GM13977 (cell line): ENCODE measurements at places on chromosomes 2 and 18.

GRCh38 chr2:109457794-109458193 lies 156.0 kb downstream of the SEPTIN10 start:
- DNase-seq, result no peak

DNA sequence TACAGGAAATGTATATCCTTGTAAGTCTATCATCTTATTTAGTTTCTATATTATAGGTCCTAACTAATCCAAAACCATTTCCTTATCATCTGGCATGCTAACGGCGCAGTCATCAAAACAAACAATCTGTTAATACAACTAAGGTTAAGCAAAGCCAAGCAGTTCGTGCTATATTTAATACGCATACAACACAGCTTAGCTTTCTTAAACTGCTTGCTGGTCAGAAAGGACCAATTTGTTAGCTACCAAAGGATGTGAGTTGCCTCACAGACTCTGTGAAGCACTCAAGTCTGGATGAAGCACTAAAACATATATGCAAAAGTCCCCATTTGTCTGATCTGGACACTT lies 67.0 kb downstream of the ZEB2 start:
- DNase-seq, result no peak

DNA sequence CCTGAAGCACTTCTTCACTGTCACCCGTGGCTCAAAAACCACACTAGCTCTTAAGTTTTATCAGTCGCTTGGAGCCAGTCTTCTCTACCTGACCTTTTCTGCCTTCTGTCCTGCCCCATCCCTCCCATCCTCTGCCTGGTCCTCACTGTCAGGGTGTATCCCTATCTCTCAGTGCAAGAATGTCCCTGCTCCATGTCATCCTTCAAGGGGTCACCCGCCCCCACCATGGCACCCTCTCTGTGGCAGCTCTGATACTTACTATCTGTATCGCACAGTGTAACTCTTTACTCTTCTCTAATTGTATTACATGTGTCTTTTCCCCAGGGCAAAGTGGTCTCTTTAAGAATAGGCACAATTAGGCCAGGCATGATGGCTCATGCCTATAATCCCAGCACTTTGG lies 4.4 kb downstream of the VAMP5 start:
- DNase-seq, result no peak

DNA sequence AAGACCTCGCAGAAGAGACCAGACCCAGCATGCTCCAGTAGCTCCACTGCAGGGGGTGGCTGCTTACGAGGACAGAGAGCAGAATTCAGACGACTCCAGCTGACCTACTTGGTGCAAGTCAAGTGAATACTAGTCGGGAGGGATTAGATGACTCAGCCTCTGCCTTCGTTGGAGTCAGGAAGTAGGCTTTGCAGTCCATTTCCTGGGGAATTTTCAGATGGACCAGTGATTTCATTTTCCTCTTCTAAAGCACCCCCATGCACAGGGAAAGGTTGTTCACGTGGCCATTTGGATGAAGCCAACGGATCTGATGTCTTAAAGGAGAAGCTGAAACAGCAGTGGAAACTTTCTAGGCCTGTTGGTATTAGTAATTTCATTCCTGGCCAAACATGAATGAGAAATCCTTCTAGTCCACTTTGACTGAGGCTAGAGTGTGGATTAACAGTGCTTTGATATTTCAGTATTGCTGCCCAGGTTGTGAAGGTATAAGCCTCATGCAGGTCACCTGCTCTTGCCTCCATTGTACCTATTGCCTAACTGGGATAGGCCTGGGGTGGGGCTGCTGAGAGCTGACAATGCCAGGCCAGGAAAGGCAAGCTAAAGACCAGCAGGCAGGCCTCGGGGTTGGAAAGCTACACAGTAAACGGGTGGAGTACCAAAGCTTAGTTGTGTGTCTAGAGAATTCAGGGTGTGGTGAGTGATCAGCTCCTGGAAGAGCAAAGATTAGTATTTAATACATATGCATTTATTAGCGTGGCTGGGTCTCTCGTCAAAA lies 117.6 kb upstream of the FOSL2 start:
- no peak for DNase-seq

DNA sequence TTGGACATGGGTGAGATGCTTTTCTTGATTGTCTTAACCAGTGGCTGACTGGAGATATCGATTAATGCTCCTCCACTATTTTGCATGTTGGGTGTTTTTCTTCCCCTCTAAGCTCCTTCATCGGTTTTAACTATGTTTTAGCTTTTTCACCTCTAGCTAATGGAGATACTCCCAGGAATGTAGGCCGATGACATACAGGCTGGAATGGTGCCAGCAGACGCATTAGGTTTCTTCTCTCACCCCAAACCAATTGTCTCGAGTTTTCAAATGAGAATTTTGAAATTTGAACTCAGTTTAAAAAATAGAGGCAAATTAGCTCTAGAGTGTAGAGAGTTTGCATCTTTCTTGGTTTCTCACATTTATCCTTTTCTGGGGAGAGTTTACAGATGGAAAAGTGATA lies 247.6 kb downstream of the RPRM start:
- DNase-seq, result no peak

DNA sequence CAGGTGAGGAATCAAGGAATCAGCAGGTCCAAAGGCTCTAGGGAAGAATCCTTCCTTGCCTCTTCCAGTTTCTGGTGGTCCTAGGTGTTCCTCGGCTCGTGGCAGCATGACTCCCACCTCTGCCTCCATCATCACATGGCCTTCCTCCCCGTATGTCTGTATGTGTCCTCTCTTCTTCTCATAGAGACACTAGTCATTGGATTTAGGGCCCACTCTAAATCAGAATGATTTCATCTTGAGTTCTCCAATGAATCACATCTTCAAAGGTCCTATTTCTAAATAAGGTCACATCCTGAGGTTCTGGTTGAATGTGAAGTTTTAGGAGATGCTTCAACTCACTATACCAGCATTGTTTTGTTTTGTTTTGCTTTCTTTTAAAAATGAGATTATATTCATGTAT lies 11.1 kb upstream of the AGFG1 start:
- no peak for DNase-seq

GRCh38 chr2:131509615-131510014 lies 17.4 kb upstream of the MZT2A start:
- DNase-seq, result no peak

DNA sequence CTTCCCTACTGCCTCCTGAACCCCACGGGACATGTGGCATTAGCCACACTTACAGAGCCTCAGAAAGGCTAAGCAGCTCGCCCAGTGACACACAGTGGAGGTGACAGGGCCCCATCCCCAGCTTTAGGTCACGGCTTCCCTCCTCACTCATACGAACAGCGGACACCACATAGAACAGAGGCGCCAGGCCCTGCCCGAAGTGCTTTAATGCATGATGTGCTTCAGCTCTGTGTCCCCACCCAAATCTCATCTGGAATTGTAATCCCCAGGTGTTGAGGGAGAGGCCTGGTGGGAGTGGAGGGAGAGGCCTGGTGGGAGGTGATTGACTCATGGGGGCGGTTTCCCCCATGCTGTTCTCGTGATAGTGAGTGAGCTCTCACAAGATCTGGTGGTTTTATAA lies 135.3 kb downstream of the PTGR3 start:
- no peak for DNase-seq

DNA sequence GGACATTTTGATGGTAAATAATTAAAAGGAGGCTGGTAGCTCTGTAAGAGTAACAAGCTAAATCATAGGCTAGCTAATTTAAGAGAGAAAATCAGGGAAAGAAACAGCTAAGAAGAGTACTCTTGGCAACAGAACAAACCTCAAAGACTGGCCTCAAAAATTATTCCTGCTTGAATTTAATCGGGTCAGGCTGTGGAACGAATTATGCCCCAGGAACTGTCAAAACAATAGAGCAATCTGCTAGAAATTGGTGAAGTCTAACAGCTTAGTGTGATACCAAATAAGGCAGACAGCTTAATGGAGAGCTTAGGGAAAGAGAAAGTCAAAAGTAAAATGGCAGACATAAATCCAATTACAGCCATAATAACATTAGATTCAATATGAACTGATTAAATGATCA lies 215.7 kb downstream of the MREG start:
- no peak for DNase-seq

GRCh38 chr2:160936044-160936806 lies 224.0 kb upstream of the TANK start:
- DNase-seq, result no peak

DNA sequence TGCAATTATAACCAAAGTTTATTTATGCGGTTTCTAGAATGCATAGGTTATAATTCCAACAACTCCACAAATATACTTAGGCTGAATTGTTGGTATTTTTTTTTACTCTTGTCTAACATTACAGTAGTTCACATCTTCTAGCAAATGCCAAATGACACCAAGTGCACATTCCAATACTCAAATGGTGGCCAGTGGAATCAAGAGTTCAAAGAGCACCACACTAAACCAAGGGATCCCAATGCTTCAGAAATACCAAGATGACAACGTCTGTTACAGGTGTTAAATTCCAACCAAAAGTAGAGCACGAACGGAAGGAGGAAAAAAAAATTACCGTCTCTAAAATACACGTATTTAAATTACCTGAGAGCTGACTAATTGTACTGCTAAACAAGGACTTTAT lies 136.2 kb downstream of the TMEM247 start:
- DNase-seq, result no peak

DNA sequence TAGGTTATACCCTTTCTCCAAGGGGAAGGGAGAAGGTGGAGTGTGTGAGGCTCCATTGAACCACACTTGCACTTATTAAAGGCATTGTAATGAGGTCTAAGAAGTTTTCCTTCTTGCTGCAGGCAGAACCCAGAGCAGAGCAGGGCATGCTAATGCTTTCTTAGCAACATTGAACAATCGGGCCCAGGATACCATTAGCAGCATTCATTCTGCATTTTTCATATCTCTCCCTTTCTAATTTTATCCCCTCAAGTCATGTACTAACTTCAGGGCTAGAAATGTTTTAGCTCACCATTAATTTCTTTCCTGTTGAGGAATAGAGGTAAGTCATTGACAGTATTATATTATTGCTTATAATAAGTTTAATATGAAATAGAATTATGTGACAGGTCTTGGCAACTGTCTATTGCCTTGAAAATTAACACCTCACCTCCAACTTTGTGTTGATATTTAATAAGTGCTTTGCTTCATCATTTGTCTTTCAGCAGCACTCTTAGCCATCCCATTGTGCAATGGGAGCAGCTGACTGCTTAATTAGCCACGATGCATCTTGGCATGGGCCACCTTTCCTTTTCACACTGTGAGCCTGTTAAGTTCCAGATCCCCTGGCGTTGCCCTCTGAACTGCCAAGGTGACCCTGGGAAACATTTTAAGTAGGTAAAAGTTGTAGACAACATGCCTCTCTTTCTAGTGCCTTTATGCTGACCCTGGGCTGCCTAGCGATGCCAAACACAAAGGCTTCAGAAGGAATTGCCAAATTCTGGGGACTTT lies 300.8 kb upstream of the MEX3C start:
- no peak for DNase-seq

GRCh38 chr18:12769136-12769535 lies 66.3 kb downstream of the PSMG2 start:
- no peak for DNase-seq

DNA sequence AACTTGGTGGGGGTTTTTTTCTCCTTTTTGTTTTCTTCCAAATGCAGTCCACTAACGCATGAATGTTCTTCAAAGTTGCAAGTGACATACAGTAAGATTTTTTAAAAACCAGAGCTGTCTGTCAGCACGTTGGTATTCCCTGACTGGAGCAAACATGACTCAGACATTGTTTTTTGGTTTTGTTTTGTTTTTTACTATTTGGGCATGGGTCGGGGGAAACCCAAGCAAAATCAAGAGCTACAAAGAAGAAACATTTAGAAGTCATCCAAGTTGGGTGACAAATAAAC lies 726 bp upstream of the CCDC88A start:
- no peak for DNase-seq

GRCh38 chr2:146226077-146226476 lies 1618.8 kb upstream of the ACVR2A start:
- no peak for DNase-seq

DNA sequence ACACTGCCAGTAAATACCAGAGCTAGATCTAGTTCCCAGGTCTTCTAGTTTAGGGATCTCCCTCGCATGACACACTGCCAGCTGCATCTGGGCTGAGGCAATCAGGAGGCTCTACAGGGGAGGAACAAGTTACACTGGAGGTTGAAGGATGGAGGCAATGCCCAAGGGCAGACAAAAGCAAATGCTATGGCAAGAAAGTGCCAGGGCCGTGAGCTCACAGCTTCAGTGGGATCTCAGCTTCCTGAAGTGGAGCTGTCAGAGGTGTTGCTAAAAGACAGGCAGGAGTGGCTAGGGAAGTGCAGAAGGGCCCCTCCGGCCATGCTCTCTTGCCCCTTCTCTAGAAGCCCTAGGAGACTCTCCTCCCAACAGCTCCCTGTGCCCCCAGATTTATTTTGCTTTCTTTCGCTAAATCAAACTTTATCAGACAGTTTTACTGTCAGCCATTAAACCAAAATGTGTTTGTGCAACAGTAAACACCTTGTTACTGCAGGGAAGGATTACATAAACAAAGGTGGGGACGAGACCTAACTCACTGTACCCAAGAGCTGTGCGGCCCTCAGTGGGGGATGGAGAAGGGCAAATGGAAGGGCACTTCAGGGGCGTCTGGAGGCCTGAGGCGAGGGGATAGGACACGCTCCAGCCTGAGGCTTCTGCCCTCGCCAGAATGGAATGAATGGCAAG lies 39.4 kb upstream of the PKDCC start:
- DNase-seq, result no peak

GRCh38 chr18:49648811-49649210 lies 87.0 kb downstream of the LIPG start:
- DNase-seq, result no peak

- DNase-seq, result peak; percentile 74
Observed at GRCh38 chr2:10412380-10412779, 35.7 kb downstream of the ODC1 start.

DNA sequence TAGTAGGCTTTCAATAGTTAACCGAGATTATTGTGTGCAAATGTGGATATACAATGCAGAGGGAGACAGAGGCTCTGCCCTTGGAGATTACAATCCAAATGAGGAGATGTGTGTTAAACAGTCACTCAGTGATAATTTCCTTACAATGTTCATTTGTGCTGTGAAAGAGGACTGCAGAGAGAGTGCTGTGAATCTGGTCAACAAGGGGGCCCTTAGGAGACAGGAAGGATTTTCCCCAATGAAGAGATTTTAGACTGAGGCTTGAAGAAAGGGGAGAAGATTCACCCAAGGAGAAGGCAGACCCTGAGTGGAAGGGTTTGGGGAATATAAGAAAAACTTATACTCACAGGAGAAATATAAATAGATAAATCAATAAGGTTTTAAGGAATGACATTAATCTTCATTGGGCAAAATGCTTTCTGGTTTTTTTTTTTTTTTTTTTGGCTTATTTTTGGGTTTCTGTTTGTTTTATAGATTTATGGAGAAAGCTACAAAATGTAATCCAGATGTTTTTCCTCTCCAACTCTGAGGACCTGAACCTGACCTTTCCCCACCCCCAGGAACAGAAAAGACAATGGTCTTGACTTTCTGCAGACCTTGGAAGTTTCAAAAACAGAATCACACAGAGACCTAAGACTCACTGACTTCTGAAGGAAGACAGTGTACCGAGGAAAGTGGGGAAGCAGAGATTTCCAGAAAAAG lies 151.3 kb upstream of the SERPINE2 start:
- no peak for DNase-seq

GRCh38 chr18:79524181-79525078 lies 128.7 kb downstream of the NFATC1 start:
- peak; percentile 73 for DNase-seq

GRCh38 chr2:190840569-190841172 lies 40.0 kb upstream of the GLS start:
- DNase-seq, result no peak

GRCh38 chr2:160445673-160446072 lies 47.9 kb downstream of the RBMS1 start:
- DNase-seq, result no peak
